ENCODE measurements at places on chromosomes 7 and 10. TPM values are rescaled to one million over a fixed set of nuclear protein-coding genes. Genes with fewer than 3 reads are reported as not detected.

GRCh38 chr10:73855413-73855812 is 18.9 kb downstream of the CAMK2G start:
- H3K27me3 ChIP-seq: no peaks in the 10 kb centered on the region
- H3K36me3 ChIP-seq: peaks cover 7% of the 10 kb centered on the region
- no peak for DNase-seq
- H3K27ac ChIP-seq: no peak overlapping the region
- H3K4me1 ChIP-seq: peaks cover 54% of the 10 kb centered on the region
- no peak overlapping the region for H3K4me3 ChIP-seq

- DNase-seq: no peak
- peak overlapping the region; percentile 100 for H3K27ac ChIP-seq
- no peaks in the 10 kb centered on the region for H3K27me3 ChIP-seq
- peak overlapping the region; percentile 79 for H3K4me3 ChIP-seq
- peaks cover 44% of the 10 kb centered on the region for H3K4me1 ChIP-seq
Measured at GRCh38 chr10:31031205-31031557, 484 bp downstream of the ZNF438 start.

DNA sequence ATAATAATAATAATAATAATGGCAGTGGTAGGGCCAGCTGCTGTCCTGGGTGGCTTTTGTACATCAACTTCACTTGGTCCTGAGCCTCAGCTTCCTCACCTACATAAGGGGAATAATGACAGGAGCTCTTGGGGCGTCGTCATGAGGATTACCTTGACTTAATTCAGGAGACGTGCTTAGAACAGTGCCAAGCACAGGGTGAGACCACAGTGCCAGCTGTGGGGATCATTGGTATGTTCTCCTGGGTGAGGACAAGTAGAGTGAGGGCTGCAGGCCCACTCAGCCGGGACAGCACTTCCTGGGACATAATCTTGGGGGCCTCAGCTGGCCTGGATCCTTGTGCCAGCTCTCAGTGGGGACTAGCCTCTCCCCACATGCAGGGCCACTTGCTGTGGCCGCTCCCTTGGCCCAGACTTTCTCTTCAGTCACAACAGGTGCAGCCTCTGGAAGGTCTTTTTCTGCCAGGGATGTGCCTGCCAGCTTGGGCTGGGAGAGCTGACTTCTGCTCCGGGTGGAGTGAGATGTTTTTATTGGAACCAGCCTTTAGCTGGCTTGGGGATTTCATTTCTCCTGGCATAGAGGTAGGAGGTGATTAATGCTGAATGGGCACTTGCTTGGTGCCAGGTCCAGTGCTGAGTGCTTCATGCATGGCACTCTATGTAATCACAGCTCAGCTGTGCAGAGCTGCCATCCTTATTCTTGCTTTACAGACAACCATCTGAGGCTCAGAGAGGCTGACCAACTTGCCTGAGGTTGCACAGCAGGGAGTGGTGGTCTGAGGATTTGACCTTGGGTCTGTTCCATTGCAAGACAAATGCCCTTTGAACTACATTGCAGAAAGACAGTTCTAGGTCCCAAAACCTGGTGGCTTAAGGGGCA is 45.3 kb downstream of the TSPAN15 start:
- no peaks in the 10 kb centered on the region for H3K36me3 ChIP-seq
- H3K27me3 ChIP-seq: no peaks in the 10 kb centered on the region
- DNase-seq: peak; percentile 89
- peaks cover 44% of the 10 kb centered on the region for H3K4me1 ChIP-seq
- H3K27ac ChIP-seq: peak overlapping the region; percentile 90

GRCh38 chr7:13106513-13106912 is 419.1 kb downstream of the ARL4A start:
- no peak overlapping the region for H3K27ac ChIP-seq
- no peak for DNase-seq
- H3K36me3 ChIP-seq: no peaks in the 10 kb centered on the region
- H3K4me1 ChIP-seq: no peaks in the 10 kb centered on the region
- no peak overlapping the region for H3K4me3 ChIP-seq

DNA sequence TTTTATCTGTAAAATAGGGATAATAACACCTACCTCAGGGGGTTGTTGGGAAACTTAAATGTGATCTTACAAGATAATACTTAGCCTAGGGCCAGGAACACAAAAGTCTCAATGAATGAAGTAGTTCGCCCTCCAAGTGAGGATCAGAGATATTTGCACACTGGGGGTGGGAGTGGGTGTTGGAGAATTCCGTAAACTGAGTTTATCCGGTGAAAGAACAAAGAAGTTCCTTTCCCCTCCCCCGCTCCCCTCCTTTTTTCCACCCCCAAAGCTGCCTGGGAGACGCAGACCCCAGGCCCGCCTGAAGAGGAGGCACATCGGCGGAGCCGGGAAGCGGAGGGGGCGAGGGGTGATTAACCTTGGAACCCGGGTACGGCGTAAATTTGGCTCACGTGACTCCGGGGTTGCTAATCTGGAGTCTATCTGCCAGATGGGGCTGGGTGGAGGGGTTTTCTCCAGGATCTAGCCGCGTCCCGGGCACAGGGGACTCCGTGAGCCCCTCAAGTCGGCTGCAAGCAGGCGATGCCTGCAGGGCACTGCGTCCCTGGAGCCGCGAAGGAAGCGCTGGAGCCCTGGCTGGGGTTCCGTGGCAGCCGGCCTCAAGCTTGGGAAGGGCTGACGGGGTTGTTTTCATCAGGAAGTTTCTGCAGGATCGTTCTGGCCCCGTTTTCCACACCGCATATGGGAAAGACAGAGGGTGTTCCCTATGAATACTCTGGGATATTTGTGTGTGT is 1.4 kb upstream of the PODXL start:
- H3K4me3 ChIP-seq: peak overlapping the region; percentile 79
- peak overlapping the region; percentile 53 for H3K27ac ChIP-seq

DNA sequence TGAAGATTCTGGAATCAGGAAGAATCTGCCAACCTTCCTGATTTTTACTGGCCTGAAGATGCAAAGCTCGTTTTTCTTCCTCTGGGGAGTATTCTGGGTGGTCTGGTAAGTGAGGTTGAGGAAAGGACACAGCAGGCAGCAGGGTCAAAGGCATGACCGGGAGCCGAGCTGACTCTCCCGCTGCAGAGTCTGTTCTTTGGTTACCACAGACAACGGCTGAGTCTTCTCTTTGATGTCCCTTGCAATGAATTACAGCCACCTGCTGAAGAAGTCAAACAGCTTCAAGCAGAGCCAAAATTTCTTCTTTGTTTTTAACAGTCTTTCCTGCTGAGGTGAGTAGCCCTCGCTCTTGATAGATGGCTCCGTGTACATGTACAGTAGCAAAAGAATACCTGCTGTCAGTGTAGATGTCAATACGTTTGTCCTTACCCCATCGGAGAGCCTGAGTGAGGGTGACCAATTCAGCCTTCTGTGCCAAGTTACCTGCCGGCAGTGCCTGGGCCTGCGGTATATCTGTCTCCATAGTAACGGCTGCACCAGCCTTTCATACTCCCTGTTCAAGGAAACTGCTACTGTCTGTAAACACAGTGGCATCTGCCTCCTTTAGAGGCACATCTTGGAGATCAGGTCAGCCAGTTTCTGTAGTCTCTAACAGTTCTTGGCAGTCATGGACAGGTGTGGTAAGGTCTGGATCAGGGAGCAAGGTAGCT is 76.4 kb downstream of the PRR15 start:
- H3K36me3 ChIP-seq: no peaks in the 10 kb centered on the region
- no peak overlapping the region for H3K27ac ChIP-seq
- DNase-seq: no peak

DNA sequence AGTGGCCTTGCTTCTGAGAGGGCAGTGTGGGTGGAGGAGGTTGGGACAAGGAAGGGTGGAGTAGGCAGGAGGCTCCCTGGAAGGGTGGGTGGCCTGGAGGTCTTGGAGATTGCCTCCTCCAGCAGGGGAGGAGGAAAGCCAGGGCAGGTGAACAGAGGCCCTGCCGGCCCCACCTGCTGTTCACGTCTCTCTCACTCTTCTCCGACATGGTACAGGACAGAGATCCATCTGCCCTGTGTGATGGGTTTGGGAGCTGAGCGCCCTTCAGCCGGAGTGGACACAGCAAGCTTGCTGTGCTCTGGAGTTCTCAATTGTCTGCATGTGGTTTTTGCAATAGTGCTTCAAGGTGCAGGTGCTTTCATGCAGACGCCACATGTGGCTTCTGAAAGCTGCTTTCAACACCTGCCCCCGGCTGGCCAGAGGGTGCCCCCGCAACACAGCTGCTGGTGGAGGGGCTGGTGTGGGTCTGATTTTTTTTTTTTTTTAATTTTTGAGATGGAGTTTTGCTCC is 82.8 kb upstream of the GNA12 start:
- no peak for DNase-seq
- H3K36me3 ChIP-seq: no peaks in the 10 kb centered on the region
- no peaks in the 10 kb centered on the region for H3K4me1 ChIP-seq
- peaks cover 24% of the 10 kb centered on the region for H3K27me3 ChIP-seq

DNA sequence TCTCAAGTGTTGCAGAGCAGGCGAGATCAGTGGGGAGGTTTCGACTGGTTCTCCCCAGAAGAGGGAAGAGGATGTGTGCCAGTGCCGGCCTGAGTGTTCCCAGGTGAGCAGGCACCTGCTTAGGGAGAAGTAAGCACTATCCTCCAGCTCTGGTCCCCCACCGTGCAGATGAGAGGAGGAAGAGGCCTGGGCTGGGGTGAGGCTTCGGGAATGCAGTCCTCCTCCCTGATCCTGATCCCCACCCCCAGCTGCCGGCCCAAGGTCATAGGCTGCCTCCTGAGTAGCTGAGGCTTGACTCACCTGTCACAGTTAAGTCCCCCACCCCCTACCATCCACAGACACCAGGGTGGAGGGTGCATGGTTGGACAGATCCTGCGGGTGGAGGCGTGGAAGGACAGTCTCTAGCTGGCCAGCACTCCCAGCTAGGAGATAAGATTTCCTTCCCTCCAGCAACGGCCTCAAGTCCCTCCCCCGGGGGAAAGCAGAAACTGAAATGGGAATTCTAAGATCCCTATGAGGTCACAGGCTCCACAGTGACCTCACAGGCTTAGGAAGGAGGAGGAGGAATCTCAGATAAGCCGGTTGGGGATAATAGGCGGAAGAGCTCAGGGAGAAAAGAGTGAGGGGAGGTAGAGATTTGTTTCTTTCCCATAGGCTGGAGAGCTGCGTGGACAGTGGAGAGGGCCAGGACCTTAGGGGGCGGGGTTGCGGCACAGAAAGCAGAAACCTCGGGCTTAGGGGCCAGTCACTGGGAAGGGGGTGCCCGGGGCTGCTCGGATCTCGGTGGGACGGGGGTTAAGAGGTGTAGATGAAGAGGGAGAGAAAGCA is 1.0 kb downstream of the LRCH4 start:
- H3K36me3 ChIP-seq: peaks cover 30% of the 10 kb centered on the region
- peak overlapping the region; percentile 100 for H3K4me3 ChIP-seq
- no peaks in the 10 kb centered on the region for H3K27me3 ChIP-seq
- peak; percentile 37 for DNase-seq

GRCh38 chr7:80934321-80934720 is 15.5 kb upstream of the SEMA3C start:
- H3K4me3 ChIP-seq: no peak overlapping the region
- H3K4me1 ChIP-seq: no peaks in the 10 kb centered on the region
- H3K27ac ChIP-seq: no peak overlapping the region
- no peaks in the 10 kb centered on the region for H3K36me3 ChIP-seq

- H3K4me1 ChIP-seq: no peaks in the 10 kb centered on the region
- no peaks in the 10 kb centered on the region for H3K36me3 ChIP-seq
- DNase-seq: no peak
- no peak overlapping the region for H3K4me3 ChIP-seq
- no peaks in the 10 kb centered on the region for H3K27me3 ChIP-seq
Measured at GRCh38 chr7:127976738-127977120, 54.5 kb downstream of the LRRC4 start.

GRCh38 chr10:12481924-12482323 is 132.6 kb downstream of the CAMK1D start:
- no peaks in the 10 kb centered on the region for H3K4me1 ChIP-seq
- no peaks in the 10 kb centered on the region for H3K27me3 ChIP-seq

- no peaks in the 10 kb centered on the region for H3K4me1 ChIP-seq
- H3K27me3 ChIP-seq: no peaks in the 10 kb centered on the region
- peak; percentile 35 for DNase-seq
- H3K4me3 ChIP-seq: no peak overlapping the region
- H3K36me3 ChIP-seq: no peaks in the 10 kb centered on the region
Measured at GRCh38 chr7:45203459-45203858, 45.9 kb downstream of the RAMP3 start.

DNA sequence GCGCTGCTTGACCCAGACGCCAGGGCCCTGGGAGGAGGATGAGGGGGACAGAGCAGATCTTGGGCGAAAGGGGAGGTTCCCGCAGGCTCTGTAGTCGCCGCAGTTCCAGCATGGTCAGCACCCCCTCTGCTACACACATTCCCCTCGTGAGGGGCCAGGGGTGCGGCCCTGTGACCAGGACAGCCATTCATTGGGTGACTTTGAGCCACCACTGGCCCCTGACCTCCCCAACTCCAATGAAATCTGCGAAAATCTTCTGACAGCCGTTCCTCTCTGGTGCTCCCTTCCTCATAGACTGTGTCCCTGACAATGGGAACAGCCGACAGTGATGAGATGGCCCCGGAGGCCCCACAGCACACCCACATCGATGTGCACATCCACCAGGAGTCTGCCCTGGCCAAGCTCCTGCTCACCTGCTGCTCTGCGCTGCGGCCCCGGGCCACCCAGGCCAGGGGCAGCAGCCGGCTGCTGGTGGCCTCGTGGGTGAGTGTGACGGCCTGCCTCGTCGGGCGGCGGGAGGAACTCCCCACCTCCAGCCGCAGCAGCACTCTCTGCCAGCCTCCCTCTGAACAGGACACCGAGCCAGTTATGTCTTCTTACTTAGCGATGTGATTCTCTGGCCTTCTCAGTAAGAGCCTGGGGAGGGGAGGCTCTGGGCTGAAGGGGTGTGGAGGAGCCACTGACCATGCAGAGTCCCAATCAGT is 825 bp downstream of the TMEM176A start:
- H3K27me3 ChIP-seq: peaks cover 54% of the 10 kb centered on the region
- no peak overlapping the region for H3K27ac ChIP-seq
- H3K4me3 ChIP-seq: peak overlapping the region; percentile 61

- no peaks in the 10 kb centered on the region for H3K36me3 ChIP-seq
- H3K27me3 ChIP-seq: no peaks in the 10 kb centered on the region
- H3K27ac ChIP-seq: no peak overlapping the region
- no peaks in the 10 kb centered on the region for H3K4me1 ChIP-seq
- no peak overlapping the region for H3K4me3 ChIP-seq
Measured at GRCh38 chr7:46145412-46145811, 224.3 kb upstream of the IGFBP3 start.

DNA sequence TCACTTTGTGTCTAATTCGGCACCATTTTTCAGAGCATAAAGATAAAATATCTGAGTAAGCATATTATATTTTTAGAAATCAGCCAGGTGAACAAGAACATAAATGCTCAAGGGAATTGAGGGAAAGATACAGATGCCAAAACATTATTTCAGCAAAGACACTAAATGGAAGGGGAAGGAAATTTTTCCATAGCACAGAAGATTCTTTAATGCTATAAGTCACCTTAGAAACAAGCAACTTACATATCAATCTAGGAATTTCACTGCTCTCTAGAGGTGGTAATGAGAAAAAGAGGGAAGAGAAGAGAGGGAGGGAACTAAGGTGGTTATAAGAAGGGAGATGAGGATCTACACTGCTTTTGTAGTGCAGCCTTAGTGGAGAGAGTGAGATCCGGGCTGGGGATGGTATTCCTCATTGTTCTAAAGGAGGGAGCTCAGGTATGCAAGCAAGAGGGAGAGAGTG is 20.4 kb downstream of the ZNF365 start:
- H3K4me3 ChIP-seq: no peak overlapping the region
- H3K27ac ChIP-seq: no peak overlapping the region
- no peak for DNase-seq
- no peaks in the 10 kb centered on the region for H3K27me3 ChIP-seq
- no peaks in the 10 kb centered on the region for H3K36me3 ChIP-seq

GJC3 gene
- total RNA-seq: not detected

CACNA2D1 gene
- total RNA-seq: 139 TPM

NCF1 gene
- total RNA-seq: 2.1 TPM

ANKRD61 gene
- total RNA-seq: 0.77 TPM

TAS2R41 gene
- total RNA-seq: not detected

FRAT1 gene
- total RNA-seq: 2.0 TPM

DEPP1 gene
- total RNA-seq: 28.2 TPM
